AG08396 (cell line): ENCODE measurements at places on chromosomes 6 and 20.

DNA sequence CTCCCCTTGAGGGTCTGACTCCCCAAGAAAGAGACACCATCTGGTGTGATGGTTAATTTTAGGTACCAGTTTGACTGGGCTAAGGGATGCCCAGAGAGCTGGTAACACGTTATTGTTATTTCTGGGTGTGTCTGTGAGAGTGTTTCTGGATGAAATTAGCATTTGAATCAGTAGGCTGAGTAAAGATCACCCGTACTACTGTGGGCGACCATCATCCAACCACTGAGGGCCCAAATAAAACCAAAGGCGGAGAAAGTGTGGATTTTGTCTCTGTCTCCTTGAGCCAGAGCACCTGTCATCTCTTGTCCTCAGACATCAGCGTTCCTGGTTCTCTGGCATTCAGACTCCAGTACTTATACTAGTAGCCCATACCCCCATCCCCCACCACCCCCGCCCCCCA is 7.9 kb upstream of the CNKSR3 start:
- no peak for DNase-seq

DNA sequence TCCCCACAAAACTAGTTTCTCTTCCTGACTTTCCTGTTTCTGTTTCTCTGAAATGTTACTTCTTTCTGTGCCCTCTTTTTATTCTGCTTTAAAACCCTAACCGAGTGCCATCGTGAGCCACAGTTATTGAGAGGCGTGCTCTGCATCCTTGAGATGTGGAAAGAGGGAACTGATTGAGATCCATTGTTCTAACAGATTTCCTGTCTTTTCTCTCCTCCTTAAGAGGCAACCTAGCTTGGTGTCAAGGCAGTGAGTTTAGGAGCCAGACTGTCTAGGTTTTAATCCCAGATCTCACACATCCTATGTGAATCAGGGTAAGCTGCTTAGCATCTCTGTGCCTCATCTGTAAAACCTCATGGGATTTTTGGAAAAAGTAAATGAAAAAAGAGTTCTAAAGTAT is 57.5 kb downstream of the SNX9 start:
- no peak for DNase-seq

DNA sequence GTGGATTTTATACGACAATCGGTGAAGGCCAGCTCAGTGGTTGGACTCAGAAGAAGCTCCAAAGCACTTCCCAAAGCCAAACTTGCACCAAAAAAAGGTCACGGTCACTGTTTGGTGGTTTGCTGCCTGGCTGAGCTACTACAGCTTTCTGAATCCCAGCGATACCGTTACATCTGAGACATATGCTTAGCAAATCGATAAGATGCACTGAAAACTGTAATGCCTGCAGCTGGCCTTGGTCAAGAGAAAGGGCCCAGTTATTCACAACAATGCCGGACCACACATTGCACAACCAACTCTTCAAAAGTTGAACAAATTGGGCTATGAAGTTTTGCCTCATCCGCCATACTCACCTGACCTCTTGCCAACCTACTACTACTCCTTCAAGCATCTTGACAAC is 70.2 kb downstream of the FILIP1 start:
- no peak for DNase-seq

- no peak for DNase-seq
These were observed 17.2 kb downstream of the TMEM200A start for GRCh38 chr6:130382872-130383490.

- DNase-seq, result no peak
These were observed 198.2 kb downstream of the PRL start for GRCh38 chr6:22098601-22099031.

DNA sequence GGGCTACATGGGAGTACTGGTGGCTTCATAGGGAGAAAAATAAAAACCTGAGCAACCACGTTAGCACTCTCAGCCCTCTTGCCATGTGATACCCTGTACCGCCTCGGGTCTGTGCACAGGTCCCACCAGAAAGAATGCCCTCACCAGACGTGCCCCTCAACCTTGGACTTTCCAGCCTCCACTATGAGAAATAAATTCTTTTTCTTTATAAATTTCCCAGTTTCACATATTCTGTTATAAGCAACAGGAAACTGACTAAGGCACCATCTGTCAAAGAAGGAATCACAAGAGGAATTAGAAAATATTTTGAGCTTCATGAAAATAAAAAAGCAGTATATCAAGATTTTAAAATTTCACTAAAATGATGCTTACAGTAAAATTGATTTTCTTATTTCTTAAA is 168.4 kb upstream of the BMP5 start:
- DNase-seq, result no peak

DNA sequence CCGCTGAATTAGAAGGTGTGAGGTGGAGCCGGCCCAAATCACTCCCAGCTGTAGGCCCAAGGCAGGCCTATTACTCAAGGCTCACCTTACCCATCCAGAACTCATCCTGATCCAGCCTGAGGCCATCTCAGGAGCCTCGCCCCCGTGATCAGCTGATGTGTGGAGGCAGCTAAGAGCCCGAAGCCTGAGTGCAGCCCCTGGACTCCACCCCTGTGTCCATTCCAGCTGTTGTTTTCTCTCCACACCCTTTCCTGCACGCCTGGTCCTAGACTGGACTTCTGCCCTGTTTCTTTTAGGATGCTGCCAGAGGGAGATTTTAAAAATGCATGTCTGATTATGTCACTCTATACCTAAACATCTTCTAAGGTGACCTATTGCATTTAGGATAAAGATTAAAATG is 124.7 kb upstream of the SUPT3H start:
- no peak for DNase-seq

DNA sequence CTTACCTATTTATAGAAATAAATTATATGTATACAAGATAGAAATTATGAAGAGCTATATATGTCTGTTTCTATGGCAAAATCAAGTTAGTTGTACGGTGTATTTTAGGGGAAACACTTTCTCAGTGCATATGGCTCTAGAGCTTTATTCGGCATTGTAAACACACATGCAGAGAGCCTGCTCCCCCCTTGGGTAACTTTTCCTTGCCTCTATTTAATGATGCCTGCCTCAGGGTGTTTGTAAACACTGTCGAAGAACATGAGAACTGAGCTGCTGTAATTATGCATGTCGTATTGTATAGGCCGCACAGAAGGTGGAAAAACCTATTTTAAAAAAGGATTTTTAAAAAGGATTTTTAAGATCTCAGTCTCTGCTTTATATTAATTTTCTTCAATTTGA is 133.4 kb downstream of the FNDC1 start:
- no peak for DNase-seq

GRCh38 chr6:170137176-170137891 is 153.5 kb downstream of the DLL1 start:
- DNase-seq, result no peak

DNA sequence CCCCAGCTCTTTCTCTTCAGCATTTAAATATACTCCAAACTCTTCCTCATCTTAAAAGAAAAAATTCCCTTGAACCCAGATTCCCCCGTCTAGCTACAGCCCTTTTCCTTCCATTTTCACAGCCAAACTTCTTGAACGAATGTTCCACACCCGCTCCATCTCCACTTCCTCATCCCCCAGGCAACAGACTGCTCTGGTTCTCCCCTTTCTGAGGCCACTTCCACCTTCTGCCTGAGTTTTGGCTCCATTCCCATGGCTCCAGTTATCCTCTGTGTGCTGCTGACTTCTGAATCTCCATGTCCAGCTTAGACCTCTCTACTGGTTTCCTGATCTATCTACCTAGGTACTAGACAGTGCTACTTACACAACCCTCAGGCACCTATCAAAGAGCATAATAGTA is 106.4 kb downstream of the RALGAPA2 start:
- no peak for DNase-seq

DNA sequence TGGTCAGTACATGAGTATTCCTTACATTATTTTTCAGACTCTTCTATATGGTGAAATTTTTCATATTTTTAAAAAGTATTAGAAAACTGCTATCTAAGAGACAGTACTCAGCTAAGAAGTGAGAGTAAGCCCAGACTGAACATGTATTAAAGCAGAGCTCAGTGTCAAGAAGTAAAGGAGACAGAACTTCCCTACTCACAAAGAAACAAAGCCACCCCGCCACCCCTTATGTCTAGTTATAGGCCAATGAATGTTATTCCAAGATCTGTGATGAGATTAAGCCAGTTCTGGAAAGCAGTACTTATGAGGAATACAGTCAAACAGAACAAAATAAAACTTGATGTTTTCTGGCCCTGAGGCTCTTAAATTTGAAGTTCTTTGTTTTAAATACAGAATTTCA is 114.5 kb downstream of the RNGTT start:
- no peak for DNase-seq

DNA sequence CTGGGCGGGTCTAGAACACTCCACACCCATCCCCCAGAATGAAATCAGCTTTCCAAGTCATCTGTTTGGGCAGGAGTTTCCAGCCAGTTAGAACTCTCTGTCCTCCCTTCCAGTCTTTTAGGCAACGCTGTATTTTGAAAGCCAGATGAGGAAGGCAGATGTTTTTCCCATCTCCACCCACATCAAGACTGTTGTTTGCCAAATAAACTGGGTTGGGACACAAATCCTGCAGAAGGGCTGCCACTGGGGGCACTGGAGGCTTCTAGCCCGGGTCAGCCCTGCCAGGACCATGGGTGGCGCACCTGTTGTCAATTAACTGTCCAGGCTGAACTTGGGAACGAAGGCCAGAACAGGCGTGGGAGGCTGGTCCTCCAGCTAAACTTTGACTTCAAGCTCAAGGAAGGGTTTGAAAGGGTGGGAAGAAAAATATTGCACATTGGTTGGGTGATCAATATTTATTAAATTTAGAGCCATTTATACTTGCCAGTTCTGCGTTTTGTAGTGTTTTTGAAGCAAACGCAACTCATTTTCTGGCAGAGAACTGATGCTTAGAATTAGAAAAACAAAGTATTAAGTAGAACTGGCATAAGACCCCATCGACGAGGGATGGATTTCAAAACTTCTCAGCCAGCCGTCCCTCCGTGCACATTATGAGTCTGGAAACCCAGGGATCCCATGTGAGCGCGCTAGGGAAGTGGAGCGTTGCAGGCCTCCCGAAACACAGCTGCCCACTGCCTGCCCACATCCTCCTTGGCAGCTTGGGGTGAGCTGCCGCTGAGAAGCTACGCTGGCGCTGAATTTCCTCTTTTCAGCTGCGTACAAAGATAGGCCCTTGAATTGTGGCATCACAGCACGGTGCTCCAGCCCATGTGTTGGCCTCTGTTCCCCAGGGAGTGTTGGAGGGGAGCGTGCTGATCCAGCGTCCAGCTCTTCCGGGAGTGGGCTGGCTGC is 297.4 kb downstream of the QKI start:
- DNase-seq, result peak; percentile 41

- DNase-seq, result no peak
These were observed 25.2 kb downstream of the SNAI1 start for GRCh38 chr20:50008007-50008406.

GRCh38 chr6:82413868-82414267 is 50.3 kb downstream of the TPBG start:
- no peak for DNase-seq

DNA sequence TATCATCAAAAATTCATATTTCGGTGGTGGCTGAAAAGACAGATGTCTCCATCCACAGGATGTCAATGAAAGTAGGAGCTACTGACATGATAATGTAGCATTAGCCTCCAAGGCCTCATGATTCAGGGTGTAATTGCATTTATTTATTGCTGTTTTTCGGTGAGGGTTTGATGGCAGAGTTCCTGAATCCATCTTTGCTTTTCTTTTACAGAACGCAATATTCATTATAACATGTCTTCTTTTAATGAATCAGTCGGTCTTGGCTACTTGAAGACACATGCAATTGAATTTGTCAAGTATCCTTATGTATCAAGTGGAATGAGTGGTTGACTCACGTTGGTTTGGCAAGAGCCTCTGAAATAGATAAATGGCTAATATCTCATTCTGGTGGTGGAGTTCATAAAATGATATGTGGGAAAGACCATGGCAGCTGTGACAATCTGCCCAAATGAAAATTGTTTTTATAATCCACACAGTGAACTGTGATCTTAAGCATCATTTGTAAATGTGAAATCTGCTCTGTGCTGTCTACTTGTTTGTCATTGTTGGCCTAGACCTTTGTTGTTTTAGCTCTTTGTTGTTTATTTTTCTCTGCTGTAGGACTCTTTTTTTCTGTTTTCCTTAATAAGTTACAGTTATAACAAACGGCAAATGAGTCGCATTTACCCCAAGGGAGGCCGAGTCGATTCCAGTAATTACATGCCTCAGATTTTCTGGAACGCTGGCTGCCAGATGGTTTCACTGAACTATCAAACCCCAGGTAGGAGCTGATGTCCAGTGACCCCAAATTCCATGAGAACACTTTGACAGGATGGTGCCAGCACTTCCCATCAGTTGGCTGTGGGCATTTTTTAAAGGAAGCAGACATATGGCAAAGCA is 105.7 kb upstream of the LAMP5 start:
- DNase-seq, result no peak
